HuH-7.5 (cell line): ENCODE measurements at places on chromosomes 3 and 15.

- no peak for DNase-seq
These were observed 91.7 kb downstream of the MCTP2 start for GRCh38 chr15:94323076-94323475.

- no peak for DNase-seq
These were observed 42.0 kb upstream of the SCAANT1 start for GRCh38 chr3:63954182-63954581.

DNA sequence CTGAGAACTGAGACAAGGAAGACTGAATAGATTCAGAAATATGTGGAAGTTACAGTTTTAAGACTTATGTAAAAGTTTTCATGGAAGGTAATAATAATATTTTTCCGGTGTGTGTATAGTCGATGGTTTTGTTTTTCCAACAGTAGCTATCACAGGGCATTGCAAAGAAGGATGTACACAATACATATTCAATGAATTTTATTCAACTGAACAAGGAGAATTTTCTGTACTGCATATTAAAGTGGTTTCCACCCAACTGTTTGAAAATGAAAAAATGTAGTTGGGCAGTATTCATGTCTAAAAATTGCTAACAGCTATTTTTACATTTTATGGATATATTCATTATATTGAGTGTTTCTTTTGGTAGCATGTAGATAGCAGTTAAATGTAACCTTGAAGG lies 350.3 kb upstream of the ATP10A start:
- DNase-seq = no peak

DNA sequence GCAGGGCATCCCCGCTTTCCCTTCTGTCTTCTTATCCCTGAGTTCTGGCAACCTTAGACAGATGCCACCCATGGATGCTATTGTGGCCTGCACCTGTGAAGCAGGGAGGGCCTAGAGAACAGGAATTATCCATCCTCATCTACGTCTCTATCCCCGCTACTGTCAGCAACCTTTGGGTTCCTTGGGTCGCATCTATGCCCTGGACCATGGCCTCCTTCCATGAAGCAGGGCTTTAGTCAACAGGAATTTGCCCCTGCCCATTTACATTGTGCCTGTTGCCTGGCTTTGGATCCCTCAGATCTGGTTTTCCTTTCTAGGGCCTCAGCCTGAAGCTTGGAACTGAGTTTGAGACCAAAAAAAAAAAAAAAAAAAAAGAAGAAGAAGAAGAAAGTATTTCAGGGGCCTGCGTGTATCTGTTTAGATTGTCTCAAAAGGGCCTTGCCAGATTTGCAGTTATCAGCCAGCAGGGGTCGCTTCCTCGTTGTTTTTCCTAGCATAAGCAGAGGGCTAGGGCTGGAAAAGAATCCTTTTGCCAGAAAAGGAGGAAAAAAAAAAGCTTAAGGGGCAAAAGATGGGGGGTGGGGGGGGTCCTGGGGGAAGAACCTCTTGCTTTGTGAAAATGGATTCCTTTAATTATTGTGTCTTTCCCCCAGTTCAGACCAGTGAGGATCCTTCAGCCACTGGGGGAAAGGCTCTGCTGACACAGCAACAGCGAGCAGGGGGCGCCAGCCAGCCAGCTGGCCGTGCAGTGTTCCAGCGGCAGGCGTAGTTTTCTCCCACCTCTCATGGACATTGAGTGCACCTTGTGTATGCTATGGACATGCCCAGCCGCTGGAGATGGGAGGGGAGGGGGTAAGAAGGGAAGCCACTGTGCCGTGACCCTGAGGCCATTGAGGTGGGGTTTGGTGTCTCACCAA lies 65.7 kb upstream of the ALDH1L1 start:
- peak; percentile 49 for DNase-seq

GRCh38 chr15:47801522-47801921 lies 84.2 kb downstream of the SEMA6D start:
- DNase-seq = no peak

DNA sequence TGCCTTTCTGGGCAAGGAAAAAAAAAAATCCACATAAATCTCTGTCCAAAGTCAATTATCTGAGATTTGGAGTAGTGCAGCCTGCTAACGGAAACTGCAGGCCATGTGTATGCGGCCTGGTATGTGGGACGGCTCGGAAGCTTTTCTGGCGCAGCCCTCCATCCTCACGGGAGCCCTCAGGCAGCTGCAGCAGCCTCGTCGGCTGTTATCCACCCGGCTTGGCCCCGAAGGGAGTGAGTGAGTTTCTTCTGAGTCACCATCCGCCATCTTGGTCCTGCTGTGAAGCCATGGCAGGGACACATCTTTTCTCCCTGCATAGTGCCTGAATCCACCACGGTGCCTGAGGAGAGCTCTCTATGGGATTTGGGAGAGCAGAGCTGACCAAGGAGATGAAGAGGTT lies 62.8 kb downstream of the POLR2M start:
- no peak for DNase-seq
